Breast epithelium (tissue), 4 donors: ENCODE measurements at places on chromosomes 11 and 22. TPM values are rescaled to one million over a fixed set of nuclear protein-coding genes. Genes with fewer than 3 reads are reported as not detected.

DNA sequence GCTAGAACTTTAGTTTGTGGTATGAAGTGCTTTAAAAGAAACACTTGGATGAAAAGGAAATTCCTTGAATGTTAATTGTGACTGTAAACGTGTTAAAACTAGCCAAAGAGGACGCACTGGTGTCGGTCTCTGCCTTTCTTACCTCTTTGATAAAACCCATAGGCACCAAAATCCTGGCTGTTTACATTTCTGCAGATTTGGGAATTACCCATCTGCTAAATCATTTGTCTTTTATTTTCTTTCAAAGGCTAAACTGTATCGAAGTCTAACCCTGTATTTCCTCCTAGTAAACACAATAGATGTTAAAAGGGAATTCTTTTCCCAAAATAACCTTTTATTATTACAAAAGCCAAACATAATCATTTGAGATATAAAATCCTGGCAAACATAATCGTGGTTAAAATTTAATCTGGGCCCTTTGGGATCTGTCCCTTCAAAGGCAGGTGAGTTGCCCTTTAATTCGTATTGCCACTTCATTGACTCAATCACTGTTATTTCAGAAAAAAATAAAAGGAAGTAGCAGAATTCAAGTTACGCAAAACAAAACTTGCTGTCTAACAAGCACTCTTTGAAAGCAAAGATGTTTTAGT is 2.4 kb downstream of the RASSF10 start:
- DNase-seq = no peak
- H3K27me3 ChIP-seq = no peaks in the 10 kb centered on the region
- no peak overlapping the region for H3K4me3 ChIP-seq
- H3K36me3 ChIP-seq = no peaks in the 10 kb centered on the region
- peak overlapping the region; percentile 88 for H3K27ac ChIP-seq

DNA sequence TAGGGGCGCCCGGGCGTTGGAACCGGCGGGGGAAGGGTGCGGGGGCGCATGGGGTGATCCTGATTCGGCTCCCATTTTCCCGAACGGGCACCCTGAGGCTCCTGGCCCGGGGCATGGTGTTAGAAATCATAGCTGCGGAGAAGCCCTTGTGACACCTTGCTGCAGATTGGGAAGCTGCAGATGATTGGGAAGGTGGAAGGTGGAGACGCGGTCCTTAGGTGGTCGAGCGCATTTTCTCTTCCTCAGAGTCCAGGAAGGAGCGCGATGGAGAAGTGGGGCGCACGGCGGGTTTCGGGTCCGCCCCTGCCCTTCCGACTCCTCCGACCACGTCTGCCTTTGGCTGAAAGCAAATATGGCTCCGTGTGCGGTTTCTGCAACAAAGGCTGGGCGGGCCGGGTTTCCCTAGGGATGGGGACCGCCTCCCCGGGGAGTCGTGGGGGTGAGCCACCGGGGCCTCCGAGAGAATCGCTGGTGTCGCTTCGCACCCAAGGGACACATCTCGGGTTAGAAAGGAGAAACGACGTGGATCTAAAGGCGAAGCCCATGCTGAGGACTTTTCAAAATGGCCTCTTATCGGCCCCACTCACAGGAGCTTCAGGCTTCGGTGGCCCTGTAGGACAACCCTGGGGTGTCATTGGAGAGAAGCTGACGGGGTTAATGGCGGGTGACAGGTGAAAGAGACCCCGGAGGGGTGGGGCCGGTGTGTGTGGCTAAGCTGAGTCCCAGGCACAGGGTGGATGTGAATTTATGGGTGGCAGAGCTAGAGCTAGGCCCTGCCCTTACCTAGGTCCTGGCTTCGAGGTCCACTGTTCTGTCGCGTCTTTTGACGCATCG is 707 bp upstream of the FTH1 start:
- DNase-seq = peak; percentile 37
- H3K36me3 ChIP-seq = no peaks in the 10 kb centered on the region
- H3K27ac ChIP-seq = peak overlapping the region; percentile 98
- H3K27me3 ChIP-seq = no peaks in the 10 kb centered on the region

DNA sequence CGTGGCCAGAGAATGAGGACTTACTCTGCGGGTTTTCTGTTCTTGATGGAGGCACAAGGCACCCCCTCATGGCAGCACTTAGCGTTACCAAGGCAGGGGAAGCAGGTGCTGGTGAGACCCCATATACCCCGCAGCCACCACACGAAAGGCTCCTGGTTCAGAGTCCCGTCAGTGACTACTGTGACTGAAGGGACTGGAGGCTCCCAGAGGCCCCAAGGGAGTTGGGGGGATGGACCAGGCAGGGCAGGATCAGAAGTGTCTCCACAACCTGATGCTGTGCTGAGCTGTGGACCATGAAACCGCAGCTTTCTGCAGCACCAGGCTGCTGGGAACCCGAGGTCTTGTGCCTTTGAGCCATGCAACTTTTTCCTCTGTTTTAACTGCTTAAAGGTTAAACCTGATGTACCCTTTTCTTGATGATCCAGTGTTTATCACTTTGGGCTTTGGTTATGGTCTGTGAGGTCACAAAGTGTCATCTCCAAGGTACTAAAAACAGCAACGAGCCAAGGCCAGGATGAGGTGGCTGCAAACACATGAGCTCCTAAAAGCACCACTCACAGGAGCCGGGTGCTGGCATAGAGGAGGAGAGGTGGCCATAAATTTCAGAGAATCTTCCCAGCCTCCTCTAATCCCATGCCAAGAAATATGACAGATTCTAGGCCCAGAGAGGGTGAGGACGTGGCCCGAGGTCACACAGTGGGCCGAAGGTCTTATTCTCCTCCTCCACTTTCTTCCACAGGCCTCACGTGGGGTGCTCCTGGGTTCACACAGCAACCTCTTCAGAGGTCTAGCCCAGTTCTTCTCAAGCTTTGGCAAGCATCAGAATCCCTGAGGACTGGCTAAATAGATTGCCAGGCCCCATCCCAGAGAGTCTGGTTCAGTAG is 4.2 kb upstream of the LRRC32 start:
- H3K36me3 ChIP-seq = no peaks in the 10 kb centered on the region
- H3K4me1 ChIP-seq = no peaks in the 10 kb centered on the region
- no peak overlapping the region for H3K27ac ChIP-seq
- H3K4me3 ChIP-seq = no peak overlapping the region

GRCh38 chr22:47548953-47549740 is 786.7 kb downstream of the TBC1D22A start:
- H3K4me1 ChIP-seq = no peaks in the 10 kb centered on the region
- H3K4me3 ChIP-seq = no peak overlapping the region
- no peak overlapping the region for H3K27ac ChIP-seq
- H3K36me3 ChIP-seq = no peaks in the 10 kb centered on the region

DNA sequence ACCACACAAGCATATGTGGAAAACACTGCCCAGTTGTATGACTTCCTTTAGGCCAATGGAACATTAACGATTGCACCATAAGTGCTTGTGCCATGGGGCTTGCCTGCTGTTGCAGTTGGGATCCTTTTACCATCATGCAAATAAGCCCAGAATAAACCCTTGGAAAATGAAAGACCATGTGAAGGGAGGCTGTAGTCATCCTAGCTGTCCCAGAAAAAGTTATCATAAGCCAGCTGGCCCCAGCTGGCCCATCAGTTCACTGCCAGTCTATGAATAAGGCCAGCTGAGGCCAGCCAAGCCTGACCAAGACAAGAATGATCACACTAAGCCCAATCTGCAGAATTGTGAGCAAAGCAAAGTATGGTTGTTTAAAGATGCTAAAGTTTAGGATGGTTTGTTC is 253.9 kb upstream of the ARHGAP20 start:
- no peaks in the 10 kb centered on the region for H3K36me3 ChIP-seq
- no peak for DNase-seq
- no peaks in the 10 kb centered on the region for H3K27me3 ChIP-seq
- H3K4me1 ChIP-seq = no peaks in the 10 kb centered on the region
- no peak overlapping the region for H3K27ac ChIP-seq
- H3K4me3 ChIP-seq = no peak overlapping the region

GRCh38 chr11:17639091-17639490 is 80.3 kb upstream of the MYOD1 start:
- H3K4me1 ChIP-seq = no peaks in the 10 kb centered on the region
- H3K27me3 ChIP-seq = no peaks in the 10 kb centered on the region
- H3K27ac ChIP-seq = no peak overlapping the region
- no peaks in the 10 kb centered on the region for H3K36me3 ChIP-seq
- no peak overlapping the region for H3K4me3 ChIP-seq

DNA sequence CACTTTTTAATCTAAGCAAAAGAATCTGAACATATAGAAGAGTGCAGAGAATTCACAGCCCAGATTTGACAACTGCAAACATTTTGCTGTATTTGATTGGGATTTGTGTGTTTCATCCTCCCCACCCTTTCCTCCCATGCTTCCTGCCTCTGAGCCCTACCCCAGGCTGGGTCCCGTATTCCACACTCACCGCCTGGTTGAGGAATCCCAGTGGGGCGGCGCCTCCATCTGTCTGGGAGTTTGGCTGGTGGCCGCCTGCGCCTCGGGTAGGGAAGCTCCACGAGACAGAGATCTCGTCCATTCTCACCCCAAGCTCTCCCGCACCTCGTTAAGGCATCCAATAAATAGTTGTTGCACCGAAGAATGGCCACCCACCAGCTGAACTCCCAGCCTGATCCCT is 105.9 kb upstream of the SLC22A12 start:
- no peak overlapping the region for H3K27ac ChIP-seq
- H3K36me3 ChIP-seq = no peaks in the 10 kb centered on the region
- H3K27me3 ChIP-seq = no peaks in the 10 kb centered on the region
- no peak overlapping the region for H3K4me3 ChIP-seq
- no peak for DNase-seq

- no peaks in the 10 kb centered on the region for H3K27me3 ChIP-seq
- no peak overlapping the region for H3K4me3 ChIP-seq
- no peaks in the 10 kb centered on the region for H3K4me1 ChIP-seq
- no peak for DNase-seq
- no peaks in the 10 kb centered on the region for H3K36me3 ChIP-seq
Observed at GRCh38 chr11:18890615-18891014, 48.6 kb downstream of the MRGPRX1 start.

GRCh38 chr11:89443361-89444322 is 47.5 kb downstream of the NOX4 start:
- no peak overlapping the region for H3K27ac ChIP-seq
- H3K36me3 ChIP-seq = no peaks in the 10 kb centered on the region
- no peaks in the 10 kb centered on the region for H3K27me3 ChIP-seq
- no peak overlapping the region for H3K4me3 ChIP-seq
- H3K4me1 ChIP-seq = no peaks in the 10 kb centered on the region
- no peak for DNase-seq

DNA sequence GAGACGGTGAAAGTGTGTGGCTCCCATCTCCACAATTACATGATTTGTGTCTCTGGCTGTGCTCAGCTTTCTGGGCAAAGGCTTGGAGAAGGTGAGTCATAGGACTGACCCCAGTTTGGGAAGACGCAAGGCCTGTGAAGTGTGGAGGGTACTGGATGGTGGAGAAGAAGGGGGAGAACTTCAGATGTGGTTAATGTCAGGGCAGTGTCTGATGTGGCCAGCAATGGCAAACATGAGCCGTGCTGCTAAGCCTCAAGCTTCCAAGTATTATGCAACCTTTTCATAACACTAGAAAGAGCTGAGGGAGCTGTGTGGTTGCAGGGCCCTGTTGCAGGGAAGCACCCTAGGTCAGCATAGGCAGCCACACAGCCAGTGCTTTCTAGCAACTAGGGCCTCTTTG is 110.9 kb downstream of the NTM start:
- no peaks in the 10 kb centered on the region for H3K4me1 ChIP-seq
- DNase-seq = no peak
- H3K36me3 ChIP-seq = no peaks in the 10 kb centered on the region
- H3K27me3 ChIP-seq = no peaks in the 10 kb centered on the region

GRCh38 chr11:63745304-63746170 is 23.0 kb downstream of the ZFTA start:
- no peaks in the 10 kb centered on the region for H3K4me1 ChIP-seq
- H3K27ac ChIP-seq = no peak overlapping the region
- DNase-seq = no peak
- H3K27me3 ChIP-seq = no peaks in the 10 kb centered on the region

- no peaks in the 10 kb centered on the region for H3K27me3 ChIP-seq
- H3K4me3 ChIP-seq = no peak overlapping the region
- H3K36me3 ChIP-seq = no peaks in the 10 kb centered on the region
- DNase-seq = no peak
- no peaks in the 10 kb centered on the region for H3K4me1 ChIP-seq
Observed at GRCh38 chr11:13782390-13783075, 114.1 kb downstream of the FAR1 start.

DNA sequence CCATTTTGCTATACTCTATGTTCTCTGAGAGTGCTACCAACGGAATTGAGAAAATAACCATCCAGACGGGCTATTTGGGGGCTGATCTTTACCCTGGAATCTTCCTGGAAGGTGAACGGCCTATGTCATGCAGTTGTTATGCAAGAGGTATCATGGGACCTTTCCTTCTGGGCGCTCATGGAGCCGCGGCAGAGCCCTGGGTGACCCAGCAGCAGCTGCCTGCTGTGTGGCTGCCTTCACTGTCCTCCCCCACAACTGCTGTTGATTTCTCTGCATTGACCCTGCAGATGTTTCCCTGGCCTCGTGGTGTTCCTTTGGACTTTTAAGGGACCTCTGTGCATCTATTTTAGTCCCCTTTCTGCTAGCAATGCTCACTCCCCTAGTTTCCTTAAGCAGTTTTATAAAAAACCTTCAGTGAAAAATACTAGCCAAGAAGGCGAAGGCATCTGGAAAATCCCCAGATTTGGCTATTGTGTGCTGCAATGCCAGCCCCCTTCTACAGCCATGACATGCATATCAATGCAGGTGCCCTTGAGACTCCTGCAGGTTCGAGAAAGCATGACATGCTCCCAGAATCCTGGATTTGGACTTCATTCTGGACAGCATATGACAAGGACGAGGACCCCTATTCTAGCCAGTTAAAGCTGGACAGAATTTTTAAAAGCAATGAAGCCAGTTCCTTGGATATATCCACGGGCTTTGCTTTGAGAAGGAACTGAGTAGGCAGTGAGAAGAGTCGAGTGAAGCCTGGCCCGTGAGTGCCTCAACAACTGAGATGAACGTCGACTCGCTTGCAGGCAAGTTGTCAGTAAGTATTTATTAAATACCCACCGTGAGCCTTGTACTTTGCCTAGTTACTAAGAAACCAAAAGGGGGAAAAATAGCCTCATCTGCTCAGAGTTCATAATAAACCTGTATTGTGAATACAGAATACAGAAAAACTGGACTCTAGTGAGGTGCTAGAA is at the start of gene SLC25A18:
Gene SLC25A18, plus strand, starts transcription at position 593 of the 965 bp plus-strand sequence. CDS start 16,447 bp downstream, outside the sequence.
- no peaks in the 10 kb centered on the region for H3K4me1 ChIP-seq
- H3K27ac ChIP-seq = peak within 1 kb of the TSS; percentile 81
- H3K36me3 ChIP-seq = no peaks in the 10 kb centered on the region

DNA sequence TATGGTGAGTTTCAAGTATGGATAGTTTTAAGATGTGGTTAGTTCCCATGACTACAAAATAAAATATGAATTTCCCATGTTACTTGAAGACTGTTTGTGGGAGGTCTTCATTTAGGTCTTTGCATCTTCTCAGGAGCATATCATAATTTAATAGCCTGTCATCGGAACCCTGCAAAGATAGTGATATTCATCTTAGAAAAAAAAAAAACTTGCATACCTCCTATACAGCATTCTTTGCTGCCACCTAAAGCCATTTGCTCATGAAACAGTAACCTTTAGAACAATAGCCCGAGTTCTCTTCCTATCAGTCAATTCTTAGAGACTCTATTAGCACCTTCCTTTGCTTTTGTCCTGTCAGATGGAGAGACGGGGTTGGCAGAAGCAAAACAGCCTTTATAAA is 75.3 kb downstream of the ARFGAP2 start:
- no peaks in the 10 kb centered on the region for H3K27me3 ChIP-seq
- no peak overlapping the region for H3K4me3 ChIP-seq
- H3K36me3 ChIP-seq = no peaks in the 10 kb centered on the region
- H3K4me1 ChIP-seq = no peaks in the 10 kb centered on the region

Gene ZP1
- total RNA-seq = 0.32 TPM

Gene PSMD13
- total RNA-seq = 96.0 TPM

Gene SERPING1
- total RNA-seq = 479 TPM

Gene CLCF1
- 10.2 TPM for total RNA-seq

Gene VPREB1
- not detected for total RNA-seq

Gene SLC17A6
- total RNA-seq = not detected

Gene MSANTD4
- 18.9 TPM for total RNA-seq

Gene CD6
- total RNA-seq = 0.98 TPM
